Upper lobe of right lung (tissue), 1 donor: ENCODE measurements at places on chromosomes 1 and 21. TPM values are rescaled to one million over a fixed set of nuclear protein-coding genes. Genes with fewer than 3 reads are reported as not detected.

HRNR gene
- not detected for total RNA-seq

PEAR1 gene
- total RNA-seq = 17.9 TPM

ANGPTL1 gene
- total RNA-seq = 9.3 TPM

UBE2G2 gene
- total RNA-seq = 78.8 TPM

TGFB2 gene
- total RNA-seq = 19.8 TPM

TPTE gene
- total RNA-seq = not detected

BSND gene
- total RNA-seq = not detected

SLAMF1 gene
- 1.6 TPM for total RNA-seq

ASPM gene
- total RNA-seq = 0.46 TPM

- DNase-seq = no peak
These were observed 189.7 kb downstream of the FGGY start for GRCh38 chr1:59486615-59487014.

GRCh38 chr1:156111355-156111962 lies 3.1 kb upstream of the LMNA start:
- DNase-seq = no peak

- DNase-seq = no peak
These were observed 46.6 kb upstream of the C1orf105 start for GRCh38 chr1:172373864-172374263.

GRCh38 chr1:245278846-245279245 lies 124.1 kb downstream of the KIF26B start:
- DNase-seq = no peak

DNA sequence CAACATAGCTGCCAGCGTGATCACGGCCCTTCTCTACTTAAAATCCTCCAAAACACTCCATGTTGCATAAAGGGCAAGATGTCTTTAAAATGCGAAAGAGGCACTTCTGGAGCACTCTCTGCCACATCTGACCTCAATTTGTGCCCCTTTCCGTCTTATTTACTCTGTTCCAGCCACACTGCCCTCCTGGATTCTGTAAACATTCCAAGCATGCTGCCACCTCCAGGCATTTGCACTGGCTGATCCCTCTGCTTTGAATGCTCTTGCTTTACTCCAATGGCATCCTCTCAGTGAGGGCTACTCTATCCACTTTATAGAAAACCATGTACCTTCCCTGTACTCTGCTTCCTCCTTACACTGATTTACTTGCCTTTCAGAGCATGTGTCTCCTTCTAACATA lies 5.3 kb upstream of the RGS7 start:
- no peak for DNase-seq

DNA sequence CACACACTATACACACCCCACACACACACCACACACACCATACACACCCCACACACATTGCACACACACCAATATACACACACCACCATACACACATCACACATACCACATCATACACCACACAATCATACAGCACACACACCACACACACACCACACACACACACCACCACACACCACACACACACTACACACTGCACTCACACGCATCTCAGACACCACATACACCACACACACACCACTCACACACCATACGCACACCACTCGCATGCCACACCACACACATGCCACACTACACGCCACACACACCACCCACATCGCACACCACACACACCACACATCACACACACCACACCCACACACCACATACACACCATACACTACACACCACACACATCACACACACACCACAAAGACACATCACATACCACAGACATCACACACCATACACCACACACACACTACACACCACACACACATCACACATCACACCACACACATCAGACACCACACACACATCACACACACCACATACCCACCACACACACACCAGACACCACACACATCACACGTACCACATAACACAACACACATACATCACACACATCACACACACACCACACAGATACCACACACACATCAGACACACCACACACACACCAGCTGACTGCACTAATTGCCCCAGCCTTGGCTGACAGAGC lies 54.6 kb downstream of the HSF2BP start:
- no peak for DNase-seq

GRCh38 chr1:164688791-164689190 lies 129.8 kb downstream of the PBX1 start:
- DNase-seq = no peak

- no peak for DNase-seq
These were observed 57.6 kb downstream of the DNM3 start for GRCh38 chr1:171898941-171899340.

DNA sequence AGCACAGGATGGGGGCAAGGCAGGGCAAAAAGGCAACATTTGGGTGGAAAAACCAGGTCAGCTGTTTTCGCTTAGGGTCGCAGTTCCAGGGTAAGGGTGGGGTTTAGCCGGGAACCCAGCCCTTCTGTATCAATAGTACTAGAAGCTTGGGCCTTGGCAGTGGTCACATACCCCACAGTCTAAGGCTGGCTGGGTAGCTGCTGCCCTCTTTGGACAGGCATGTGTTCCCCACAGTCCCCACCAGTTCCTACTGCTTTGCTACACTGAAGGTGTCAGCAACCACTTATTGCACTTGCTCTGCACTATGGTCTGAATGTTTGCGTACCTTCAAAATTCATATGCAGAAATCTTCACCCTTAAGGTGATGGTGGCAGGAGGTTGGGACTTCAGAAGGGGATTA lies 349.8 kb downstream of the LTN1 start:
- DNase-seq = no peak

DNA sequence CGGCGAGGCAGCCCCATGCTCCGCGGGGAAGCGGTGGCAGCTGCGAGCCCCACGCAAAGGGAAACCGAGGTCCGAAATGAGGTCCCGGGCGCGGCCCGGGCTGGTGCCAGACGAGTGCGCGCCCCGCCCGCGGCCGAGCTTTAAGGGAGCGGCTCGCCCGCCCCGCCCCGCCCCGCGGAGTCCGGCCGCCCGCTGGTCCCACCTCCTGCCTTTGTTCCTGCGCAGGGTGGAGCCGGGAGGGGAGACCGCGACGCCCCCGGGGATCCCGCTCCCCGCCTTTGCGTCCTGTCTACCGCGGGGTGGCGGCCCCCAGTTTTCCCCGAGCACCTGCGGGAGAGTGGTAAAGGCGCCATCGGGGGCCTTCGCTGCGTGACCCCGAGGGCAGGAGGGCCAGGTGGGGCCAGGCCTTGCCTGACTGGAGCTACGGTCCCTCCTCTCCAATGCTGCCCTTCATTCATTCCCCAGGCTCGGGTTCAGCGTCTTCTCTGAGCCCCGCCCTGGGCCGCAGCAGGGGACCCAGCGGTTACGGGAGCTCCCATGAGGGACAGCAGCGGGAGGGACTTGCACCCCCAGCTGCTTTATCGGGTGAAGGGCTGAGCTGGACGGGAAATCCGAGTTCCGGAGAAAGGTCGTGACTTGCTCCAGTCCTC lies at the start of gene HES2:
Gene HES2 (minus strand): TSS at position 116 of the 650 bp plus-strand sequence. CDS start 99 bp downstream, at position 17.
- no peak for DNase-seq

GRCh38 chr1:35537806-35538205 lies 19.4 kb downstream of the KIAA0319L start:
- no peak for DNase-seq

DNA sequence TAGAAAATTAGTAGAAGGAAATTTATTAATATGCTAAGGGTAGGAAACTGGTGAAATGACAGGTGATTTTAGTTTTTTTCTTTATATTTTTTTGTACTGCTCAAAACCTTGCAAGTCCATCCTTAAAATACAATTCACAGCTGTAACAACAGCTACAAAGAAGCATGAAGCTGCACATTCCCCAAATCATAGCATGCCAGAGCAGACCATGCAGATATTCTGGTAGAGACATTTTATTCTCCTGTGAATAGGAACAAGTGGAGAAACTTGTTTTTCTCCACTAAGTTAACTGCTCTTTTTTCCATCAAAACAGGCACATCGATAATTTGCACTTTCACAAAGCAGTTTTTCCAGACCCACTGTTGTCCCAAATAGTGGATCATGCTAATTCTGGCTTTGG lies 1125.7 kb downstream of the BRINP3 start:
- no peak for DNase-seq

GRCh38 chr1:4488018-4488417 lies 166.4 kb upstream of the AJAP1 start:
- no peak for DNase-seq

DNA sequence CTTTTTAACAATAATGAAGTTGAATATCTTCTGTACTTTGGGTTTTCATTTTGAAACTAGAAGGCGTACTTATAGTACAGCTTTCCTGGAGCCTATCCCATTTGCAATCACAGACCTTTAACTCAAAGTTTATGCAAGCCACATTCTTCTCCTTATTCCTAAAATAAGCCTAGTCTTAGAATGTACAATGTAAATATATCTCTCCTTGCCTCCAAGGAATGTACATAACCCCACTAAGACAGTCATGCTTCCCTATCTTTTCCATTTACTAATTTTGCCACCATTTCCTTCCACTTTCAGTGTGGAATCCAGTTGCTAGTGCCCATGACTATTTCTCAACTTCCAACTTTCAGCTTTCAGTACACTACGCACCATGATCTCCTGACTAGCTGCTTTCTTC lies 327.6 kb downstream of the ST6GALNAC3 start:
- no peak for DNase-seq

DNA sequence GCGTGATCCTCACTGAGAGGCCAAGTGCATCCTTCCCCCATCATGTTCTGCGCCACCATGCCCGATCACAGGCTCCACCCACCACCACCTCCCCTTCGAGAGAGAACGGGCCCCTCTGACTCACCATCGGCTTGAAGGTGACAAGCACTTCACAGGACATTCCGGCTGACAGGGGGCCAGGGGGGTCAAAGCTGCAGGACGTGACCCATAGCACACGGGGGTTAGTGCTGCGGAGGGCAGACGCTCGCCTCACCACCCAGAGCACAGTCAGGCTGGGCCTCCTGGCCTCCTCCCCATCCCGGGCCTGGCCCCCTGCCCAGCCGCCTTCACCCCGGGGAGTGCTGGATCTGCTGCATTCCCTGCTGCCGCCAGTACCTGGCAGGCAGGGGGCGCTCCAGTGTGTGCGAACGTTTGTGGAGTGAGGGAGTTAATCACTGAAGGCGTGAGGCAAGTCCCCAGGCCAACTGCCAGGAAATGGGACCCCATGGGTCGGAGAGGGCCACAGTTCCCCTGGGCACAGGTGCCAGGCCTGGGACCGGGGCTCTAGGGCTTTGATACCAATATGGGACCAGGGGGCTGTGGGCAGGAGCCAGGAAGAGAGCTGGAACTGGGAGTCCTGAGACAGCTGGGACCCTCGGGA lies 40.9 kb upstream of the TMEM52 start:
- peak; percentile 95 for DNase-seq

DNA sequence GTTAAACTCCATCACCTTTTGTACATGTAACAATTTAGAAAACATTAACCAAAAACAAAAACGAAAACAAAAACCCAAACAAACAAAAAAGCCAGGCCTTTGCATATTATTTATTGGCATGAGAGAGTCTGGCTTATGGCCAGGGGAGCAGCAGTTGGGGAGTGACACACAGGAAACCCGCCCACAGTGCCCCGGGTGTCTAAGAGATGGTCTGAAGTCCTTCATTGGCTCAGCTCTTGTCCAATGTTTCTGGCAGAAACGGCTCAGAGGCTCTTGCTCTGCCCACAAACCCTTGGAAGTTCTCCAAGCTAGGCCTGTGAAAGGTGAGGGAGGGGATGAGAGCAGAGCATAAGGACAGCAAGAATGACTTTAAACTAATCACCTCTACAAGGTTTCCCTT lies 131.5 kb downstream of the CNIH3 start:
- no peak for DNase-seq

GRCh38 chr1:223834660-223835263 lies 11.0 kb downstream of the TP53BP2 start:
- DNase-seq = no peak

DNA sequence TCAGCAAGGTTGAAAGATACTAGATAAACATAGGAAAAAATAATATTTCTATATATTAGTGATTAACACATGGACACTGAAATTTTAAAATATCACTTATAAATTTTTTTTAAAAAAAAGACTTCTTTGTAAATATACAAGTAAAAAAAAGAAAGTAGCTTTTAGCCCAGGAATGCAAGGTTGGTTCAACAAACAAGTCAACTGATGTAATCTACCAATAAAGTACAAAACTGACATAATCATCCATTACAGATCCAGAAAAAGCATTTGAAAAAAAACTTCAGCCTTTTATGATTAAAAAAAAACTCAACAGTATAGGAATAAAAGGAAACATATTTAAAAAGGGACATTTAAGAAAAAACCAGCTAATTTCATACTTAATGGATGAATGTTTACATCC lies 48.4 kb downstream of the TRMT1L start:
- DNase-seq = no peak

DNA sequence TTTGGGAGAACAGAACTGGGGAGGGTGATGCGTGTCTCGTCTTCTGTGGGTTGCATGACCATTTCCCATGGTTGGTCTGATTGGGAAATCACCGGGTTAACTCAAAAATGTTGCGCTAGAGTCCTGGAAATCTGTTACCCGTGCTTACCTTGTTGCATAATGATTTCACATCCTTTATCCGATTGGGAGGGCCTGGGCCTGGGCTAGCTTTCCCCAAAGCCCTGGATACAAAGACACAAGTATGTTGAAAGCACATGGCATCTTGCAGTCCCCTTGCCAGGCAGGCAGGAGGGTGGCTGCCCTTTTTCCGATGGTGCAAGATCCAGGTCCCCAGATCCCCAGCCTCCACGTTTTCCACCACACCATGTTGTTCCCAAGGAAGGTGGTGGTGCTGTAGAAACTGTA lies 582 bp downstream of the TRPM2 start:
- peak; percentile 75 for DNase-seq

DNA sequence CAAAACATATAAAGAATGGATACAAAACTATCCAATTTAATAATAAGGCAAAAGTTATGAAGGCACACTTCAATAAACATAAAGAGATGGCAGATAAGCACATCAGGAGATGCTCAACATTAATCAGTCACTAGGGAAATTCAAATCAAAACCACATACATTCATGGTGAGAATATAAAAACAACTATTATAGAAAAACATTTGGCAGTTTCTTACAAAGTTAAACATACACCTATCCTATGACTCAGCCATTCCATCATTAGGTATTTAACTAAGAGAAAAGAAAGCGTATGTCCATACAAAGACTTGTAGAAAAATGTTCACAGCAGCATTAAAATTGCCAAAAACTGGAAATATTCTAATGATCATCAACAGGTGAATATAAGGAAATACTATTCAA lies 44.3 kb downstream of the KIFAP3 start:
- no peak for DNase-seq

DNA sequence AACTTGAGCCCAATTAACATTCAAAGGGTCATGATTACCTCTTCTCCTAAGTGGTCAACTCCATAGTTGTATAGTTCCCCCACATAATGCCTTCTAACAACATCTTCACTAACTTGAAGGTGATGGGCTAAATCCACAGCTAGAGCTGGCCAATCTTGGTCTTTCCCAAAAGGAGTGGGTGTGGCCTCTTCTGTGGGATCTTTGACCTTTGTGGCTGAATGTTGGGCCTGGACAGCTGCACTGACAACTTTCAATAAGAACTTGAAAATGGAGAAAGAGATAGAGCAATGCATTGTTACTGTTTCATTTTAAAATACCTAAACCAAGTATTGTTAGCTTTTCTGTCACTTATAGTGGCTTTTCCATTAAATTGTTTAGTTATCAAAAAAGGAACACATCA lies 59.2 kb downstream of the IARS2 start:
- DNase-seq = no peak
